ENCODE measurements at places on chromosomes 7 and 10.

GRCh38 chr7:94697035-94697974 lies 41.4 kb upstream of the SGCE start:
- no peak for DNase-seq

GRCh38 chr7:157633465-157634185 lies 296.8 kb downstream of the DNAJB6 start:
- DNase-seq, result no peak

- no peak for DNase-seq
These were observed 326.0 kb downstream of the BICC1 start for GRCh38 chr10:58838561-58839208.

DNA sequence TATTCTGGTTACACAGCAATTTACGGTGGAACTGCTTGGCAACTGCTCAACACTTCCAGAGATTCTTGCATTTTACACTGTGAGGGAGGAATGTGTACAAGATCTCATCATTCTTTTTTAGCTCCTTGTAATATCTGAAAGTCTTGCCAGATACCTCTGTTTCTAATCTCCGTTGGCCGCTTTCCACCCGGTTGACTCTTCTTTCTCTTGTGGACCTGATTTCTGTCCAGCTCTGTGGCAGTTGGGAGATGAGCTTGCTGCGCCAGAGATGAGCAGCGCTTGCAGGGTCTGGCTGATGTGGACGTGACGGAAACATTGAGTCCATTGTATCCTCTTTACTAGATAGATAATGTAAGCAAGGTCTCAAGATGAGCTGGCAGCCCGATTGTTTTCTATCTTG lies 27.6 kb downstream of the SPAG6 start:
- DNase-seq, result no peak

GRCh38 chr10:24930427-24930826 lies 22.0 kb downstream of the PRTFDC1 start:
- DNase-seq, result no peak

- DNase-seq, result no peak
These were observed 20.8 kb upstream of the GHITM start for GRCh38 chr10:84118395-84119006.

GRCh38 chr10:125411724-125412123 lies 251.4 kb upstream of the CTBP2 start:
- DNase-seq, result no peak

GRCh38 chr10:26481914-26482550 lies 43.9 kb downstream of the APBB1IP start:
- no peak for DNase-seq

- DNase-seq, result no peak
These were observed 149.1 kb downstream of the MAPK8 start for GRCh38 chr10:48455392-48456151.

DNA sequence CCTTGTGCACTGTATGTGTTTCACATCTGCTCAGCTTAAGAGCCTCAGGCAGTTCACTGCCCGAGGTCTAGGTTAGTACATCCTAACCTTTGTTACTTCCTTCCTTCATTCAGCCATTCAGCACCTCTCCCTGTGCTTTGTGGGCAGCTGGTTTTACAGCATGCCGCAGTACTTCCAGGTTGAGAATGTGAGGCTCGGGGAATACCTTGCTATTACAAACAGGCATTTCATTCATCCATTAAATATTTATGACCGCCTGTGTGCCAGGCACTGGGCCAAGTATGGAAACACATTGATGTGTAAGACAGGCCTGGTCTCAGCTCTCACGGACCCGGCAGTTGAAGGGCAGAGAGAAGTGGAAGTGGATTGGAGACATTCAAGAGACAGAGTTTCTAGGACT lies 82.4 kb downstream of the SHH start:
- DNase-seq, result no peak

- DNase-seq, result no peak
These were observed 158.0 kb upstream of the NPVF start for GRCh38 chr7:25386311-25386744.

DNA sequence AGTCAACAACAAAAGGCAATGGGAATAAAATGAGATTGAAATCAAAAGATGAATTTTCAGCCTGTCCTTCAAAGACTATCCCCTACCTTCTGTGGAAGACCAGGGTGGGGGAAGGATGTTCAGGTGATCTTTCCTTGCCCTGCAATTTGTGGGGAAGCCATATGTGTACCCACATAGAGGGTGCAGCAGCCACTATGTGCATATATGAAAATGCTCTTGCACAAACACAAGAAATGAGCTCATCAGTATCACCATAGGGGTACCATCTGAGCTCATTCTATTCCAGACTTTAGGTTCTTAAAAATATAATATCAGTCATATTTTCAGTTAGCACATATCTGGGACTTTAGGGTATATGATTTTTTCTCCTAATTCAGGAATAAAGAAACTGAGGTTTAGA lies 17.7 kb downstream of the GIMAP5 start:
- DNase-seq, result no peak

DNA sequence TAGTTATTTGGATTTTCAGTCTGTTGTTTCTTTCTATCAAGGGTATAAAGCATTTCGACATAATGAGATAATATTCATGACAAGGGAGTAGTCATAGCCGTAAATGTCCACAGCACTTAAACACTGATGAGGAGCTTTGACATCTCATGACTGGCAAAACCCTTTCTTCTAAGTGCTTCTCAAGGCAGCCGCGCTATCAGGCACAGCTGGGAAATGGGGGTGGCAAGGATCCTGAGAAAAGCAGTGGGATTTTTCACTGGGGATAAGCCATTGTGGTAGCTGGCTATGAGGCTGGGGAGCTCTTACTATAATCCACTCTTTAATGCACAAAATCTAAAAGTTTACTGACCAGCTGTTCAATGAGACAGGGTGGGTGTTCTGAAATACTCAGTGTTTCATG lies 493.2 kb upstream of the KLF6 start:
- DNase-seq, result no peak

- DNase-seq, result no peak
These were observed 771.4 kb downstream of the LRMDA start for GRCh38 chr10:76202777-76203176.

GRCh38 chr10:102324061-102324460 lies 71.4 kb upstream of the NFKB2 start:
- DNase-seq, result no peak

Measured in NCI-H774 (cell line).